LHCN-M2 (cell line): ENCODE measurements at places on chromosomes 1 and 21. TPM values are rescaled to one million over a fixed set of nuclear protein-coding genes. Genes with fewer than 3 reads are reported as not detected.

- DNase-seq: peak; percentile 21
Measured at GRCh38 chr1:6359216-6360116, 34.1 kb downstream of the ACOT7 start.

- no peak for DNase-seq
Measured at GRCh38 chr1:41915786-41916571, 2.7 kb downstream of the HIVEP3 start.

DNA sequence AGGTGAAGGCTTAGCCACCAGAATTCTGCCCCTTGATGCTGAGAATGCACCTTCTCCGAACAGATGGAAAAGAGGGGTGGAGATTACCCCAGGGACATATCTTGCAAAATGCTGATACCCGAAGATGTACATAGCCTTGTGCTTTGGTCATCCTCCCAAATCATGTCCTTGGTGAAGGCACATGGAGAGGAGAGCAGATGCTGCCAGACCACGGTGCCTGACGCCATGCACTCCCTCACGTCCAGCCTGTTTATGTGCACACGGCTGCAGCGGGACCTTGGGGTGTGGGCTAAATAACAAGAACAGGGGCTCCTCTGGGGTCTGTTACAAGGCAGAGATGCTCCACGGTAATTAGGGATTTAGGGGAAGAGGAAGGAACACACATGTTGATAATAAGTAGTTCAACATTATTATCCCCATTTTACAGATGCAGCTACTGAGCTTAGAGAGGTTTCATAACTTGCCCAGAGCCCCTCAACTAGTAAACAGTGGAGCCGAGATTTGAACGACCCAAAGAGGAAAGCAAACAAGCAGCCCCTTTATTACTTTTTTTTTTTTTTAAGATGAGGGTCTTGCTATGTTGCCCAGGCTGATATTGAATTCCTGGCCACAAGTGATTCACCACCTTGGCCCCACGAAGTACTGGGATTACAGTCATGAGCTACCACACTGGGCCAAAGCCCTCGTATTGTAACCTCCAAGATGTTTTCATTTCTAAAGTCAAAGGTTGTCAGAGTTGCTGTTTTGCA lies 12.9 kb downstream of the EPHX1 start:
- DNase-seq: no peak

DNA sequence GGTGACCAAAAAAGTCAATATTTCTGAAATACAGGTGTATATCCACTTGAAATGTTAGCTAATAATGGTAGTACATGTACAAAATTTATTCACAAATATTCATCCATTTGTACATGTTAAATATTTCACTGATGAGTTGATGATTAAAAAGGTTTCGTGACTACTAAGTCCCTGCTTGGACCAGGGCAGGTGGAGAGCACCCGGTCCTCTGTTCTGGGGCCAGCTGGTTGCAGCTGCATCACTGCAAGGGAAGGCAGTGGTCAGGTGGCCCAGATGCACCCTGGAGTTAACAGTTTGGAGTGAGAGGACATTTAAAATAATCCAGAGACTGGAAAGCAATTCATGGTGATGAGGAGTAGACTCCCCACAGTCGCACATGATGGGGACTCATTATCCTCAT lies 141.2 kb downstream of the ZBTB18 start:
- no peak for DNase-seq

Gene CCDC17
- 0.58 and 0.98 TPM in 2 replicates for total RNA-seq

Gene SYT2
- not detected in 2 replicates for total RNA-seq
